ENCODE measurements at places on chromosomes 3 and 15.

DNA sequence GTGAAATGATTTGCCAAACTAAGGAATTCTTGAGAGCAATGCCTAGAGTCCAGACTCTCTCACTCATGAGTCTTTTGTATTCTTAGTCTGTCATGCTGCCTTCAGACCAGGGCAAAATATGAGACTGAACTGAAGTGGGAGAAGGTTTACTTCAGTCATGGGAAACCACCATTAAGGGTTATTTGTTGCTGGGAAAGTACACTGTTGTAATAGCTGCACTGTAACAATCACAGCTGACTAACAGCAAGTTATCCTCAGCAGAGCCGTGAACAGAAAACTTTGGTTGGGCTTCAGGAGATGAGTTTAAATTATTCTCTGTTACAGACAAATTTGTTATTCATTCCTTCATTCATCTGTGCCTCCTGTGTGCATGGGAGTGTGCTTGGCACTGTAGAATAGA is 258.5 kb downstream of the ROBO2 start:
- no peak for DNase-seq

DNA sequence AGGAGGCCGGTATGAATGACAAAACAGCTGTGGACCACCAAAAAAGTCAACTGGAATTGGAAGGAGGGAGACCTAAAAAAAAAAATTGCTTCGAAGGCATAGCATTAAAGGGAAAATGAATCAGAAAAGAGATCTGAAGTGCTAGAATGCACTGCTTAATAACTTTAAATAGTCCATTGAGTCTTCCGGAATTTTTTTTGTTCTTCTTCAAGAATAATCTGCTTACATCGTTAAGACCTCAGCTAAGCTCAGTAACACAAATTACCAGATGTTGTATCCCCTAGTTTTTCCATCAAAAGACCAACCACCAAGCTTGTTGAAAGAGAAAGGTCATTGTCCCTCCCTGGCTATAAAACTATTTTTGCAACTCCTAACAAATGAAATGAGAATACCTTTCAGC is 560.5 kb downstream of the NR2F2 start:
- no peak for DNase-seq

GRCh38 chr3:65595222-65596028 is 443.3 kb downstream of the MAGI1 start:
- no peak for DNase-seq

- DNase-seq, result no peak
These were observed 38.5 kb downstream of the HDC start for GRCh38 chr15:50227076-50227475.

DNA sequence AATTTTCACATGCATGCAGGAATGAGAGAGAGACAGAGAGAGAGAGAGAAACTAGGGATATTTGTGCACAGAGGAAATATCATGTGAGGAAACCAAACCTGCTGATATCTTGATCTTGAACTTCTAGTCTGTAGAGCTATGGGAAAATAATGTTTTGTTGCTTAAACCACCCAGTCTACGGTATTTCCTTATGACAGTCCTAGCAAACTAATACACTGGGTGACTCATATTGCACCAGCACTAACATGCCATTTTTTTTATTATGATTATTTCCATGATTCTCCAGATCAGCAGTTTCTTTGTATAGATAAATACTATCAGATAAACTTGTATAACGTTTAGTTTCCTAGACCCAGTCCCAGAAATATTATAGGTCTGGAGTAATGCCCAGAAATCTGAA is 1259.0 kb downstream of the ZPLD1 start:
- no peak for DNase-seq

Data from anterior cingulate cortex (tissue), 58 donors.